Placental pericyte (primary cell): ENCODE measurements at places on chromosomes 7 and 10. TPM values are rescaled to one million over a fixed set of nuclear protein-coding genes. Genes with fewer than 3 reads are reported as not detected.

OR2A42 gene
- not detected in 2 replicates for total RNA-seq

CABCOCO1 gene
- total RNA-seq: 0.14 and 0.22 TPM in 2 replicates

SORCS3 gene
- not detected in 2 replicates for total RNA-seq

EPHA1 gene
- total RNA-seq: 0.43 TPM in 1 of 2 replicates, not detected in the other

MSS51 gene
- 1.5 and 1.9 TPM in 2 replicates for total RNA-seq

NAT16 gene
- total RNA-seq: not detected in 2 replicates

TMEM213 gene
- total RNA-seq: not detected in 2 replicates

NPY gene
- total RNA-seq: not detected in 2 replicates

CRTAC1 gene
- total RNA-seq: not detected in 2 replicates

NKX1-2 gene
- total RNA-seq: not detected in 2 replicates

LRRC61 gene
- 2.3 and 2.8 TPM in 2 replicates for total RNA-seq

CRYGN gene
- not detected in 2 replicates for total RNA-seq

PKD2L1 gene
- not detected in 2 replicates for total RNA-seq

ST8SIA6 gene
- 0.14 TPM in 1 of 2 replicates, not detected in the other for total RNA-seq

GPR15LG gene
- total RNA-seq: not detected in 2 replicates

NPFFR1 gene
- not detected in 2 replicates for total RNA-seq

RASA4B gene
- total RNA-seq: 0.44 and 1.4 TPM in 2 replicates

SFTPA1 gene
- not detected in 2 replicates for total RNA-seq

SSC4D gene
- total RNA-seq: 0.57 and 0.66 TPM in 2 replicates

NOD1 gene
- total RNA-seq: 4.6 and 6.0 TPM in 2 replicates

PAX4 gene
- total RNA-seq: not detected in 2 replicates

GIMAP8 gene
- under 0.01 TPM in 1 of 2 replicates, not detected in the other for total RNA-seq

ZNF467 gene
- 0.72 and 4.8 TPM in 2 replicates for total RNA-seq

PDLIM1 gene
- 37.9 and 105 TPM in 2 replicates for total RNA-seq

HELLS gene
- total RNA-seq: 2.8 and 74.2 TPM in 2 replicates

GNA12 gene
- total RNA-seq: 44.1 and 49.9 TPM in 2 replicates

TMEM184A gene
- 0.44 and 0.86 TPM in 2 replicates for total RNA-seq

SPDYE8 gene
- total RNA-seq: not detected in 2 replicates

AKR1C4 gene
- total RNA-seq: not detected in 2 replicates

ATE1 gene
- total RNA-seq: 25.4 and 38.5 TPM in 2 replicates

GNAT3 gene
- total RNA-seq: not detected in 2 replicates

CYP2C9 gene
- total RNA-seq: not detected in 2 replicates

SFMBT2 gene
- total RNA-seq: 0.22 and 1.0 TPM in 2 replicates

EGFR gene
- total RNA-seq: 99.8 and 136 TPM in 2 replicates

CCL26 gene
- total RNA-seq: 0.88 TPM in 1 of 2 replicates, not detected in the other

PON1 gene
- not detected in 2 replicates for total RNA-seq
